ENCODE measurements at places on chromosomes 13 and 19.

DNA sequence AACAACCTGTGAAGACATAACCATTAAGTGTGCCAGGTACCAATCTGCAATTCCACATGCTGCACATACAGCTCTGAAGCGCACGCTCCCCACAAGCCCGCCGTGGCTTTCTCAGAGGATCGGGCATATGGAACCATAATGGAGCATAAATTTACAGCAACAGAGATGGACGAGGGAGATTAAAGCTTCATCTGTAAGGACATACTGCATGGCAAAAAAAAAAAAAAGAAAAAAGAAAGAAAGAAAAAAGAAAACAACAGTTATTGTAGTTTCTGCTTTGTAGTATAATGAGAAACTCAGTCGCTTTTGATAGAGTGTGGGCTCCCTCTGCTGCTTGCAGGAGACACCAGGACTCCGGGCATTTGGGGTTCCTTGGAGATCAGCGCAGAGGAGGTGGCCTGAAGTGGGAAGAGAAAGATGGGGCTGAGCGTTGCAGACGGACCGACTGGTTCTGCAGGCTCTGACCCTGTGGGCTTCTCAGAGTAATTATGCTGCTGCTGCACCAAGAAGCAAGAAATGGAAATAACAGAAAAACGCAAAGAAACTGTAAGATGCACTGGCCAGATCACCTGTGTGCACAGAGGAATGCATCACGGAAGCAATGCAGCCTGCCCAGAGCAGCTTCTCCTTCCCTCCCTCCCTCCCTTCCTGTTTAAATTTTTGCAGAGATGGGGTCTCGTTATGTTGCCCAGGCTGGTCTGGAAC lies 10.8 kb upstream of the PDCD5 start:
- no peak for DNase-seq

- DNase-seq, result no peak
Measured at GRCh38 chr13:41500511-41500910, 43.2 kb downstream of the RGCC start.

- DNase-seq, result no peak
Measured at GRCh38 chr13:110350509-110350908, 43.4 kb downstream of the COL4A2 start.

GRCh38 chr13:51920786-51921185 lies 59.0 kb downstream of the CCDC70 start:
- no peak for DNase-seq

- no peak for DNase-seq
Measured at GRCh38 chr19:12778017-12778904, 2.9 kb upstream of the HOOK2 start.

- DNase-seq, result no peak
Measured at GRCh38 chr19:46887240-46887782, 26.5 kb downstream of the ARHGAP35 start.

GRCh38 chr13:41864658-41865057 lies 96.3 kb downstream of the VWA8 start:
- no peak for DNase-seq

DNA sequence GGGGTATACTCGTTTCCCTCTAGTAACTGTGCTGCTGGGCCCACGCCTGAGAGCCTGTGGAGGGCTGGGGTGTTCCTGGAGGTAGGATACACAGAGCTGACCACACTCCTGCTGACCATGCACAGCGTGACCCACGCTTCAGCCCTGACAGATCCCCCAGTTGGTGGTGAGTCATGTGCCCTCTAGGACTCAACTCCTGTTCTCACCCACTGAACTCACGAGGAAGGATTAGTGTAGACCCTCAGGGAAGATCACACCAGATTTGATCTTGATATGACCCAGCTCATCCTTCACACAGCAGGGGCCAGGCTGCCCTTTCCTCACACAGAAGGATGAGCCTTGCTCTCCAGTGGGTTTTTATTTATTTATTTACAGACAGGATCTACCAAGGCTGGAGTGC lies 13.3 kb upstream of the ACP7 start:
- DNase-seq, result no peak

GRCh38 chr19:7333198-7334118 lies 15.3 kb upstream of the ARHGEF18 start:
- DNase-seq, result no peak

- no peak for DNase-seq
Measured at GRCh38 chr13:59721926-59722910, 441.5 kb downstream of the DIAPH3 start.

- no peak for DNase-seq
Measured at GRCh38 chr13:42981317-42981716, 10.7 kb downstream of the EPSTI1 start.

GRCh38 chr13:24016046-24016445 lies 118.7 kb upstream of the C1QTNF9B start:
- no peak for DNase-seq

GRCh38 chr13:51834581-51835171 lies 10.3 kb downstream of the TMEM272 start:
- DNase-seq, result no peak

DNA sequence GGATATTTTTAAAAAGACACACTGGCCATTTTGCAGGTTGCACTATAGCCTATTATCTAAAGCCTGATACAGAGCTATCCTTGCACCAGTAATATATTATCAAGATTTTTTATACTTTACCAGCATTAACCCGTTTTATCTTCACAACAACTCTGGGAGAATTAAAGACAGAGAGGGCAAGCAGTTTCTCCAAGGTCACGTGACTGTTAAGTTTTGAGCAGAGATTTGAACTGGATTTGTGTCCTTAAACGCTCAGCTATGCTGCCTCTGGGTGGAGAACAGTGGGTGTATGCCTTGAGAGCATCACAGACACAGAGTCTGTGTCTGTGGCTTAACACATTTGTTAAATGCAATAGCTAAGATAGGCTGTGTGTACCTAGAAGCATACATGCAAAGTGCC lies 147.2 kb downstream of the MYO16 start:
- no peak for DNase-seq

DNA sequence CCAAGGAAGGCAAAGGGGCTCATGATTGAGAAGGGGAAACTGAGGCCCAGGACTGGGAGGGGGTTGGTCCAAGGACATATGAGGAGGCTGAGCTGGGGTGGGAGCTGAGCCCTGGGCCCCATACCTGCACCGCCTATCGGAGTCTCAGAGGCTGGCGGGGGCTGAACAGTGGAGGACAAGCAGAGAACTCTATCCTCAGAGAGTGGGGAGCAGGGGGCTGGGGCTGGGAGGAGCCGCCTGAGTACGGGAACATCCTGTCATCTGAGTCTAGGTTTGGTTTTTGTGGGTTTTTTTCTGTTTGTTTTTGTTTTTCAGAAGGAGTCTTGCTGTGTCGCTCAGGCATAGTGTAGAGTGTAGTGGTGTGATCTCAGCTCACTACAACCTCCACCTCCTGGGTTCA lies 6.2 kb downstream of the ARRDC2 start:
- no peak for DNase-seq

GRCh38 chr13:21458451-21458812 lies 671 bp downstream of the ZDHHC20 start:
- DNase-seq, result no peak

DNA sequence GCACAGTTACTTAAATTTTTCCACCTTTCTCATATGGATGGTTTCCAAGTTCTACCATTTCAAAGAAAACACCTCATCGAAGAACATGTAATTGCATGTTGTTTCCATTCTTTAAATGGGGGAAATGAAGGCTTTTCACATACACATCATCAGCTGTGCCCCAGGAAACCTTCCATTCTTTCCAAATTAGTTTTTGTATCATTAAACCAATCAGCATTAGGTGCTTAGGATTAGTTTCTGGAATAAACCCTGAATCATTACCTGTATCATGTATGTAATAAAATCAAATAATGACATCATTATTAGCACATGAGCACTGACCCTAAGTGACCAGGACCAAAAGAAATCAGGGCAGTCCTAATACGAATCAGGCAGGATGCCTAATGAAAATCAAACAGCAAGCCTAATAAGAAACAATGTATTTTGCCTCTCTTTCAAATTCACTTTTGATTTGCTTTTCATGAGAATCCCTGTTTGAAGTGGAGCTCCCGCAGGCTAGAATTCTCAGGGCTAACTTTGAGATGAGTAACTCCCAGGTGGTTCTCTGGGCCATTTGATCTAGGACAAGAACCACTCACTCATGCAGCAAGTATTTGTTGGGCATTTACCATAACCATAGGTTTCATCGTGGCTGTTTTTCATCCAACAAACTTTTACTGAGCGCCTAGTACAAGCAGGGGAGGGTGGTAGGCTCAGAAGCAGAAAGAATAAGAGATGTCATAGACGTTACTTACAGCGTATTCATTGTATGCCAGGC lies 89.2 kb downstream of the MZT1 start:
- DNase-seq, result no peak

DNA sequence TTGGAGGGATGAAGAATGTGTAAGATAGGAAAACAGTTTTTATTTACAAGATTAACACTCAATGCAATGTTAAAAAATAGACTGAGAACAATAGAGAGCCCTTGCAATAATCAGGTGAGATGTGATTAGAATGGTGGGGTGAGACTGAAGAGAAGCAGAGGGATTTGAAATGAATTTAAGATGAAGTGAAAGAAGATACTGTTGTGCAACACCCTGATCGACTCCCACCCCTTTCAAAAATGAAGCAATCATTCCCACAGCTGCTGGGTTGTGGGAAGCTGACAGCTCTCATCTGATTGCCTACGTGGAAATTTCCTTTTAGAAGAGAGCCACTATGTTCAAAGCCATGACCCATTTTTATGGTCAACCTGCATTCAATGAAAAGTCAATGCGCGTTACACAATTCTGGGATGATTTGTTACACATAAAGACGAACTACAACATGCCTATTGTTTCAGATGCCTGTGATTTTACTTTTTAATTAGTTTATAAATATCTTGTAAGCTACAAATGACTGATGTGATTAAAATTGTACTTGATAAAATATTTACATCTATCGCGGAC lies 1374.8 kb downstream of the PCDH9 start:
- no peak for DNase-seq

GRCh38 chr13:64546371-64546770 lies 2683.8 kb downstream of the PCDH9 start:
- DNase-seq, result no peak

GRCh38 chr13:32548837-32549236 lies 10.2 kb upstream of the N4BP2L2 start:
- DNase-seq, result no peak

- no peak for DNase-seq
Measured at GRCh38 chr19:49119411-49120324, at the start of gene PPFIA3. TSS of gene PPFIA3 (plus strand) at chr19:49119544. CDS start at chr19:49127874, 8,330 bp downstream.

- DNase-seq, result no peak
Measured at GRCh38 chr13:110938662-110939421, 24.0 kb upstream of the ANKRD10 start.

- no peak for DNase-seq
Measured at GRCh38 chr19:30044273-30045248, 102.5 kb downstream of the URI1 start.

DNA sequence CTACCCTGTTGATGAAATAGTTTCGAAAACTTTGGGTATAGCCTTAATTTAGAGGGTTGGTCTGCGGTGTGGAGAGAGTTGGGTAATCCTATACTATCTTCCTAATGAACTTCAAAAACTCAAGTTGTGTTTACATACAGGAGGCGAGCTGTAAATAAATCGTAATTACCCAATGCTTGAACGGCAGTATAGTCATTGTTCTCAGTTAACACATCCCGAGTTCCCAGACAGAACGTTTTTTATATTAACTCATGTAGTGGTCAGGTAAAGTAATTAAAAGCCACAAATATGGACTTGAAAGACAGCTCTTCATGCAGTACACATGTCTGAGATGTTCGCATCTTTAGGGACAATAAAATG lies 1.5 kb downstream of the PDS5B start:
- DNase-seq, result no peak

DNA sequence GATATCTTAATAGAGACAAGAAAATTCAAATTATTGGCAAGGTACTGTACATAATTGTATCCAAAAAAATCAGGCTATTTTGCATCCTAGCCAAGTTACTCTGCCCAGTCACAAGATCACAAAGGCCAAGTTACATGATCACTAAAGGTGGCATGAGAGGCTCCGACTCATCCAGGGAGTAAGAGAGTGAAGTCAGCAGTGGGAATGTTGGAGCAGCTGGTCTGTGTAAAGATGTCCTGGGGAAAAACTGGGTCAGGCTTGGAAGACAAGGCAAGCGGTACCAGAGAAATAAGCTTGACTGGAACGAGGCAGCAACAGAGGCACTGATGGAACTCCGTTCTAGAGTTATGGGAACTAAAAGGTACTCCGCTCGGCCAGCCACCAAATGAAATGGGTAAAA lies 50.2 kb upstream of the PSG2 start:
- DNase-seq, result no peak

DNA sequence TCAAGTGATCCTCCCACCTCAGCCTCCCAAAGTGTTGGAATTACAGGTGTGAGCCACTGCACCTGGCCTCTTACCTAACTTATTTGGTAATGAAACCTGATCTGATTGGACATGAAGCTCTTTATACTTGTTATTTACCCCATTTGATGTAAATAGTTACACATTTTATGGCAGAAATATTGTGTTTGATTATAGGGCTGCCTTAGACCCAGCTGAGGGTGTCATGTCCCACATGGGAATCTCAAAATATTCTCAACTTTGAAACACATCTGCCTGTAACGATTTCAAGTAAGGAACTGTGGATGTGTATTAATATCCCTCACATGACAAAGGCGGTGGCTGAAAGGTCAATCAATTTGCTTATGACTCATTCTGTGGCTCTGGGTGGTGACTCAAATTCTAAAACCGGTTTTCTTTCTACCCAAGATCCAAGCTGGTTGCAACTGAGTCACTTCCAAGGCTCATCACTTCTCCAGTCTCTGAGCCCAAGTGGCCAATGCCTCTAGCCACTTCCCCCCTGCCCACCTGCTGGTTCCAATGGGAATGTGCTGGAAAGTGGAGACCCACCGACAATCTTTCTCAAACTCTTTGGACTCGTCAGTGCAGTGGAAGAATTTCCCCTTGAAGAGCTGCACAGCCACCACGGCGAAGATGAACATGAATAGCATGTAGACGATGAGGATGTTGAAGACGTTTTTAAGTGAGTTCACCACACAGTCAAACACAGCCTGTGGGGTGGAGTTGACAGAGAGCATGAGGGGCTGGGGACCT lies 110.9 kb downstream of the IER2 start:
- DNase-seq, result no peak

DNA sequence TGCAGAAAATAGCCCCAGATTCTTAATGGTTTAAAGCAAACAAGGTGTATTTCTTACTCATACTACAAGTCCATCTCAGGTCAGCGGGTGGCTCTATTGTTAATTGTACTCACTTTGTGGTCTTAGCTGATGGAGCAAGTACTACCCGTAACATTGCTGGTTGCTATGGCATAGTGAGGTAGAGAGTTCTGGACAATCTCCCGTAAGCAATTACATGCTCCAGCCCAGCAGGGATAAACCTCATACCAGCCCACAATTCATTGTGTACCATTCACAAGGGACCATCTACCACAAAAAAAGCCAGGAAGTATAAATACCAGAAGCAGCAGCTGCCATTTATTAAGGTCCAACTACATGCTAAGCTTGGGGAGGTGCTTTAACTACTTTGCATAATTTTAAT lies 167.1 kb downstream of the PCDH9 start:
- DNase-seq, result no peak
